ENCODE measurements at places on chromosomes 3 and 15. TPM values are rescaled to one million over a fixed set of nuclear protein-coding genes. Genes with fewer than 3 reads are reported as not detected.

- DNase-seq: no peak
- no peak overlapping the region for H3K4me3 ChIP-seq
- H3K27ac ChIP-seq: no peak overlapping the region
- no peaks in the 10 kb centered on the region for H3K4me1 ChIP-seq
- H3K27me3 ChIP-seq: no peaks in the 10 kb centered on the region
- H3K36me3 ChIP-seq: peaks cover 15% of the 10 kb centered on the region
These were observed 21.2 kb downstream of the ADAMTS7 start for GRCh38 chr15:78790027-78790426.

DNA sequence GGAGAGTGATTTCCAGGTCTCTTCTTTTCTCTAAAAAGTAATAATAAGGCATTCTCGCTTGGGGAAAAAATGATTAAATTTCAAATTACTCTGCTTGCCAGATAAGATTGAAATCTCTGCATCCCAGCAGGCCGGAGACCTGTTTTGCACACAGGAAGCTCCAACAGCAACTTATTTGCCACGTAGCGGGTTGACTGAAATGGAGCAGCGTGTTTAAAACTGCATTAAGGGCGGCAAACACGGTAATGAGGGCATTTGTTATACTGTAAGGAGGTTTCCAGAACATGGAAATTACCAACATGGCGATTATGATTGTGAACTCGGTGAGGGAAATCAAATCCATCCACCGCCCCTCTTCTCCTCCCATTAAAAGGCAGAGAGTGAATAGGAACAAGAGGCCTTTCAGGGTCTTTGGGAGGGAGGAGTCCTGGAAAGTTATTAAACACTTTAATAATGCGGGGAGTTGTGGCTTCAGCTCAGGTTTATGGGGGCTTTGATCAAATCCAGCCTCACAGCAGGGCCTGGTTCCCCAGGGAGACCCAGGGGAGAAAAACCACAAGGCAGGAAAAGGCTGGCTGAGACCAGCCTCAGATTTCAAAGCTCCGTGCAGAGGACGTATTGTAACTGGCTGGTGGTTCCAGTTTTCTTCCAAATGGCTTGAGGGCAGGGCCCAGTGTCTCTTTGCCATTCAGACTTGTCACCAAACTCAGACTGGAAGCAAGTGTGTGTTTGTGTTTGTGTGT is 242.3 kb downstream of the TLE3 start:
- 0 out of 2 replicates have a peak overlapping the region, but pooled peaks have one; percentile 25 for H3K27ac ChIP-seq
- H3K27me3 ChIP-seq: no peaks in the 10 kb centered on the region
- no peaks in the 10 kb centered on the region for H3K4me1 ChIP-seq
- no peak for DNase-seq
- H3K4me3 ChIP-seq: no peak overlapping the region

DNA sequence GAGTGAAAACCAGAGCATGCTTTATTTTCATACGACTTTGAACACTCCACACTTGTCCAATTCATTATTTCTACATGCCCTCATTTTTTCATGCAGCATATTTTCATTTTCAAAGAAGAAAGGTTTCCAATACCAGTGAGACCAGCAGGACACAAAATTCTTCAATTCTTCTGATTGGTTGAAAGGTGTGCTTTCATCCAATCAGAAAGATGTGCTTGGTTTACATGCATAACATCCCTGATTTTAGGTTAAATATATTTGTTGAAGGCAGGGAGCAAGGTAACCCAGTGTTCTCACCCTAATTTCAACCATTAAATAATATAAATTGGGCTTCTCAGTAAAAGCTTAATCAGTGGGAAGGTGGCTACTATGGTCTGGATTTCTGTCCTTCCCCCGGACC is 47.5 kb upstream of the PPIB start:
- H3K27me3 ChIP-seq: no peaks in the 10 kb centered on the region
- no peak overlapping the region for H3K27ac ChIP-seq
- H3K36me3 ChIP-seq: no peaks in the 10 kb centered on the region
- H3K4me1 ChIP-seq: no peaks in the 10 kb centered on the region

GRCh38 chr3:43559961-43560360 is 61.9 kb downstream of the ANO10 start:
- no peaks in the 10 kb centered on the region for H3K27me3 ChIP-seq
- no peaks in the 10 kb centered on the region for H3K4me1 ChIP-seq
- no peak for DNase-seq
- no peak overlapping the region for H3K4me3 ChIP-seq

GRCh38 chr15:74240002-74240568 is 4.0 kb downstream of the CCDC33 start:
- H3K36me3 ChIP-seq: no peaks in the 10 kb centered on the region
- H3K27me3 ChIP-seq: peaks cover 9% of the 10 kb centered on the region
- H3K27ac ChIP-seq: no peak overlapping the region

DNA sequence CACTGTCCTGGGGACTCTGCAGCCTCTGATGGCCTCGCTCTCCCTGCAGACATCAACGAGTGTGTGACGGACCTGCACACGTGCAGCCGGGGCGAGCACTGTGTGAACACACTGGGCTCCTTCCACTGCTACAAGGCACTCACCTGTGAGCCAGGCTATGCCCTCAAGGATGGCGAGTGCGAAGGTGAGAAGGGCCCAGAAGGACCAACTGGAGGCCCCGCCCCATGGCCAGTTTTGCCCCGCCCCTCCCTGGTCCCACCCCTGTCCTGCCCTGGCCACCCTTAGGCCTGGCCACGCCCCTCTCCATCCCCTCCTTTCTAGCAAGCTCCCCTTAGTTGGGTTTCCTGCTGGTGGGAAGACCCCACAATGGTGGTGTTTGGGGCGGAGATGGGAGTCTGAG is 77.5 kb downstream of the FBLN2 start:
- H3K36me3 ChIP-seq: no peaks in the 10 kb centered on the region
- H3K27ac ChIP-seq: no peak overlapping the region
- no peaks in the 10 kb centered on the region for H3K4me1 ChIP-seq
- no peak overlapping the region for H3K4me3 ChIP-seq

DNA sequence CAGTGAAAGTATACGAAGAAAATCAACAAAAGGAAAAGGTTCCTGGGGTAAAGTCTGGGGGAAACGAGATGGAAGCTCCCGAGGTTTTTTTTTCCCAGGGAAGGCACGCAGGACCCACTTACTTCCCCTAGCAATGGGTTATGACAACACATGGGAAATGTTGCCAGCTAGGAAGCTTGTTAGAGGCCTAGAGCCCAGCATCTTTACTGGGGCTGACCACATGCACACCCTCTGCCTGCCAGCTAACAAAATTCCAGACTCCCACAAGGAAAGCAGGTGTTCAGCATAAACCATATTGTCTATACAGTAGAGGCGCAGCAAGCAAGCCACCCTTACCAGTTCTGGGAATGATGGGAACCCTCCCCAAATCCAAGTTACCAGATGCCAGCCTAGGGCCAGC is 258.8 kb upstream of the NR2E3 start:
- no peak overlapping the region for H3K4me3 ChIP-seq
- no peaks in the 10 kb centered on the region for H3K4me1 ChIP-seq
- no peak overlapping the region for H3K27ac ChIP-seq
- no peak for DNase-seq
- H3K36me3 ChIP-seq: no peaks in the 10 kb centered on the region
- no peaks in the 10 kb centered on the region for H3K27me3 ChIP-seq

DNA sequence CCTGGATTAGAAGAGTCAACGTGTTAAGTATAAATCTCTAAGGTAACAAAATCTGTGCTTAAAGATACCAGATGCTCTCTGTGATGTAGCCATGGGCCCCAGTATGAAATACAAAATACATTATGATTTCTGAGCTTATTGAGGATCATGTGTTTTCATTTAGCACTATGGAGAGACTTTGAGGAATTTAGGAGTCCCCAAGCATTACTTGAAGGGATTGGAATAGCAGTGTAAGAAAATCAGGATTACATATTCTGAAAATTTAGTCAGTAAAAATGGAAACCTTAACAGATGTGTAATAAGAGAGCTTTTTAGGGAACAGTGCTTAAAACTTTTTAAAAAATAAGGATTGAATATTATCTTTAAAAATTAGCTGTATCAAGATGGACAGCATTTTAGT is 35.5 kb downstream of the ECT2 start:
- no peak overlapping the region for H3K4me3 ChIP-seq
- peaks cover 15% of the 10 kb centered on the region for H3K36me3 ChIP-seq
- DNase-seq: no peak
- no peaks in the 10 kb centered on the region for H3K27me3 ChIP-seq
- no peak overlapping the region for H3K27ac ChIP-seq
- H3K4me1 ChIP-seq: no peaks in the 10 kb centered on the region

DNA sequence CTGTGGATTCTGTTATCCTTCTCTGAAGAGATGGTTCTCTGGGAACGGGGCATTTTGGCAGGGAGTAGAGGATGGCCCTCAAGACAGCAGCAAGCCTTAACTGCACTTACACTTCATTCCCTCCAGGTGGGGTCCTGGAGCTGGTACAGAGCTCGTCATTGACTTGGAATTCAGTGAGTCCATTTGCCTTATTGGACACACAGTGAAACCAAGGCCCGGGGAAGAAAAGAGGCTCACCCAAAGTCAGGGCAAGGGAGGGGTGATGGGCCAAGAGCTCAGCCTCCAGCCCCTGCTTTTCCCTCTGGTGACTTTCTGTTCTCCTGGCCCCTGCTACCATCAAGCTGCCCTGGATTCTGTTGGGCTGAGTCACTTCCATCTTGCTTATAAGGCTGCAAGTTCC is 125.6 kb downstream of the ETFA start:
- H3K4me1 ChIP-seq: no peaks in the 10 kb centered on the region
- H3K4me3 ChIP-seq: no peak overlapping the region
- peak; percentile 54 for DNase-seq
- H3K36me3 ChIP-seq: no peaks in the 10 kb centered on the region

GRCh38 chr3:50195501-50196252 is 4.3 kb downstream of the GNAT1 start:
- no peak overlapping the region for H3K27ac ChIP-seq
- H3K36me3 ChIP-seq: no peaks in the 10 kb centered on the region
- no peaks in the 10 kb centered on the region for H3K27me3 ChIP-seq
- no peak for DNase-seq

SI gene
- not detected for total RNA-seq

FSIP1 gene
- 1.3 TPM for total RNA-seq

EDC3 gene
- total RNA-seq: 49.1 TPM

ATRIP gene
- 20.2 TPM for total RNA-seq

SCG5 gene
- 16.9 TPM for total RNA-seq
